ENCODE measurements at places on chromosomes 2 and 18.

GRCh38 chr2:40279001-40279400, 172.9 kb downstream of the SLC8A1 start:
- no peak for DNase-seq

DNA sequence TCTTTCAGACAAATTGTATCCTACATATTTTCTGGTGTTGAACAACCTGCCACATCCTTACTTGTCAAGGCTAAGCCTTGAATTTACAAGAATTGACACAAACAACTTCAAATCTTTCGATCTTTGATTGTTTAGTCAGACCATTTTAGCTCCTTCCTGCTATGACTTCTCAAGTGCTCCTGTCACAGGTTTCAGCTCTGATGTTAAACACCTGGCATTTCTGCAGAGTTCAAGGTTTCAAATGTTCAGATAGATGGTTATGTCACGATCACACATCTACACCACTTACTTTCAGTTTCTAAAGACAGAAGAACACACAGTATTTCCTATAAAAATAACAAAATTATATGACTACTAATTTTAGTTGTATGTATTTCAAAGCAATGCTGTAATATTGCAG, 84.0 kb downstream of the RND3 start:
- DNase-seq, result no peak

- DNase-seq, result no peak
These were observed 209.6 kb downstream of the TWIST2 start for GRCh38 chr2:239057533-239057932.

- DNase-seq, result no peak
These were observed 178.0 kb downstream of the RND3 start for GRCh38 chr2:150309311-150310080.

DNA sequence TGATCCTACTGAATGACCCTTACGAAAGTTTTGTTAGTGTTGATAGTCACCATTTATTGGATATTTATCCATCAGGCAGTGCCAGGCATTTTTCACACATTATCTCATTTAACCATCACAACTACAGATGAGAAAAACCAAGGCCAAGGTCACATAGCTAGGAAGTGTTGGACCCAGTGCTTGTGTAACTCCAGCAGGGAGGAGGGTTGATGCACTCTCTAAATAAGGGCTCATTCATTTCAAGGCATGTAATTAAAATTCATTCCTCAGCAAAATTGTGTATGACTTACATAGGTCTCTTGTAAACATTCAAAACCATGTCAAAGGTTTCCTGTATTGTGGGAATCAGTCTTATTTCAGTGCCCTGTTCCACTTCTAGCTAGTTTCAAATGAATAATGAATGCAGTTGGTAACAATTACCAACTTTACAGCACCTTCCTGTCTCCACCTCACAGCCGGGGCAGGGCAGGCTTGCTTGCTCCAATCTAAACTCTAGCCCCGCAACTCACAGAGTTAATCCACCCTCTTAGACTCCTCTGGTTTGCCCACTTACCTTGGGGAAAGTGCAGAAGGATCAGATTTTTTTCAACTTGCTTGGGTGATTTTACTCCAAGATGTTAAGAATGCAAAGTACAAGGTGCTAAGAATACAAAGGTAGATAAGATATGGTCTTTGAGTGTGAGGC, 5.8 kb upstream of the MAPRE3 start:
- DNase-seq, result no peak

GRCh38 chr18:62420513-62421209, 95.6 kb downstream of the TNFRSF11A start:
- no peak for DNase-seq

Data from HS-5 (cell line).